ENCODE measurements at places on chromosomes 11 and 22.

DNA sequence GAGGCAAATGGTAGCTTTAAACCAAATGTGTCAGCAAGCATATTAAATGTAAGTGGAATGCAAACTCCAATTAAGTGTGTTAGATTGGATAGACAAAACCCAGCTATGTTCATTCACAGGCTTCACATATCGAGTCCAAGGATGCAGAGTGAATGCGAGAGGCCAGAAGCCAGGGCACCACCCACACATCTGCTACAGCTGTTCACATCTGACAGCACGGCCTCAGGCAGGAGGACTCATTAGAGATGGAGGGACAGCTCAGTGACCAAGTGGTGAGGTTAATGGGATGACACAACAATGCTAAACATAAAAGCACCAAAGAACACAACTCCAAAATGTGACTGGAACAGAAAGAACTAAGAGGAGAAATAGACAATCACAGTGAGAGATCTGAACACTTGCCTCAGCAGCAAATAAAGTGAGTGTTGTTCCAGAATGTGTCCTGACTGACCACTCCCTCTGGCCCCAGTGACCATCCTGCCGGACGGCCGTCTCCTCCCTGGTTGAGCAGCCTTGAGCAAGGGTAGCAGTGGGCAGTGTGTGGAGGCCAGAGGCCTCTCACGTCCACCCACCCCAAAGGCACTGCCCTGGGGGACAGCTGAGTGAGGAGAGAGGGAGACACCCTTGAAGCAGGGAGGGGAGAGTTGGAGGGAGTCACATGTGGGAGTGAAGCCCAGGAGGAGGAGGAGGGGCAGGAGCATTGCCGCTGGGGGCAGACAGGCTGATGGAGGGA, 23.8 kb downstream of the ALG12 start:
- no peak for DNase-seq

- DNase-seq, result no peak
Observed at GRCh38 chr11:124886476-124886875, 11.2 kb downstream of the ROBO4 start.

DNA sequence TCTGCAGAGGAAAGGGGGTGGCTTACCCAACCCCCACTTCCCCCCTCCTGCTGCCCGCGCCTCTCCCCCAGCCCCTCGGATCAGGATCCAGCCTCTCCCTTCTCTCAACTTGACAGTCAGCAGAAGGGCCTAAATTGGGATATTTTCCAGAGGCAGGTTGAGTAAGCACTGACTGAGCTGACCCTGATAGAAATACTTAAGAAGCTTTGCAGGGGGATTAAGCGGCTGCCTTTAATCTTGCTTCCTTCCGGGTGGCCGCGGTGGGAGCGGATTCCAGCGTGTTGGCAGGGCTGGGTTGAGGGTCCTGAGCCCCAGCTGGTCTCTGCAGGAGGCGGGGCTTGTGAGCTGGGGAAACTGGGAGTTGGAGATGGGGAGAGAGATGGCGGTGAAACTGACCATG, 445.2 kb downstream of the NTM start:
- no peak for DNase-seq

DNA sequence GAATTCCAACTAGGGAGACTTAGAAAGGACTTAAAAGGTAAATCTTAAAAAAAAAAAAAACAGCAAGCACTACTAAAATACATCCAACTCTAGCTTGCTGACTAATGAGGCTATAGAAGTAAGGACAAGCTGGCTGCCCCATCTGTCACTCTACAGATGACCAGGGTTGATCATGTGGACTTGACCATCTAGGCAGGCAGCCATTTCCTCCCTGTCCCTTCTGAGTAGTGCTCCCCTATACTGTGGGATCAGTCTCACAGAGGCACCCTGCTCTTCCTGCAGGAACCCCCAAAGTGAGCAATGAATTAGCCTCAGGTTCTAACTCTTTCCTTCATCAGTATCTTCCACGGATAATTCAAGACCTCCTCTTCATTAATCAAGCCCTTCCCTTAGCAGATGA, 12.3 kb downstream of the SLC1A2 start:
- DNase-seq, result no peak

GRCh38 chr11:75112200-75112599, 15.5 kb upstream of the OR2AT4 start:
- no peak for DNase-seq

GRCh38 chr22:45964372-45964771, 12.6 kb downstream of the WNT7B start:
- no peak for DNase-seq

DNA sequence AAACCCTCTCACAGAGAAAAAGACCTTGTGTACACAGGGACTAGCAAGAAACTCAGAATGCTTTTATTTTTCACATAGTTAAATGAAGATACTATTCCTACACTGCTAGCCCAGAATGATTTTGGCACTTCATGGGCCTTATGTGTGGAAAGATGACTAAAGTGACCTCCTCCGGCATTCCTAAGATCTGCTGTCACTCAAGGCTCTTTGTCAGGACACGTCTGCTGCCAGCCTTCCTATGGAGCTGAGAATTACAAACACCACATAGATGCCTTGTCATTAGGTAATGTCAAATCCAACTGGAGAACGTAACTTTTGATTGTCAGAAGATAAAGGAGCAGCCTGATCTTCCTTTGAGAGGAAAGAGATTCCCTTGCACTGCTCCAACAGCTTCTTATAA, 249.1 kb downstream of the FAT3 start:
- DNase-seq, result no peak

DNA sequence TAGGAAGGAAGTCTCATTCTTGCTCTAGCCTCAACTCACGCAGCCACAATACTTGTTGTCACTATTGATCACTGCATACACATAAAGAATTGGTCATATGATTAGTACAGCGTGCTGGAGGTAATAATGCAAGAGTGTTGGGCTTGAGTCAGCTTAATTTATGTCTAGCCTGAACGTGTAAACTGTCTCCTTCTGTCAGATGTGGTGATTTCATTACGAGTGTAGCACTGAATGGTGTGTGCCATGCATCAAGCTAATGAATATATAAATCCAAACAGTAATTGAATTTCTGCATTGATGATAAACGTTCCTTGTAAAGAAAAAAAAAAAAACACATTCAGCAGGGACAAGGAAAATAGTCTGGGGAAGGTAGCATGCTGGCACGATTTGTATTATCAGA, 396.2 kb upstream of the RAG2 start:
- no peak for DNase-seq

DNA sequence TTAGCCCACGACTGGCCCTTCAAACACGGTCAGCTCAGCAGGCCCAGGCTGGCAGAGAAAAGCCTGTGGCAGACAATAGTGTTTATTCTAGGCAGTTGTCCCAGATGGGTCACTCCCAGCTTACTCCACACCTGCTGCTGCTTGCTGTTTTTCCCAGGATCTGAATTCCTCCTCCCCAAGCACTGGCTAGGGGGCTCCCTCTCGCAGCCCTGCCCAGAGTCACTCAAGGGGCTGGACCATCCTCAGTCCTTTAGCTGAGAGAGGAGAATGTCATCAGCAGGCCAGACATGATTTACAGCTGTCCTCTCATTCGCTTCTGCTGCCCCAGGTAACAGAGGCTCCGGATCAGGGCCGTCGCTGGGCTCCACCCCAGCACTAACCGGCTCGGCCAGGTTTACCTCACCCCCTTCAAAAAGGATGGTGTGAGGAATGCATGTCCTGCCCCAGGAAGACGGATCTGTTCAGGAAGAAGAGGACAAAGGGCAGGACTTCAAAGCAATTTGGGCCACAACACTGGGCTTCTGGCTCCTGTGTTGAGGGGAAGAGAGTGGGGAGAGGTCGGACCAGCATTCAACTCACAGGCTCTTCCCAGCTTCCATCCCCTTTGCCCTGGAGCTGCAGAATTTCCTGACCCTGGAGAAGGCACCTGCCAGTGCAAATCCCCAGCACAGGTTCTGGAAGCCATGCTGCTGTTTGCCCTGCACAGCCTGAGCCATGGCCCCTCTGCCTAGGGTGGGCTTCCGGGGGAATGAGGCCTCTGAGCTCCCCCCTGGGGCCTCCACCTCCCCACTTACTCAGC, 59.7 kb upstream of the BARX2 start:
- DNase-seq, result no peak

- DNase-seq, result no peak
Observed at GRCh38 chr22:50608996-50609395, 8.4 kb downstream of the MAPK8IP2 start.

DNA sequence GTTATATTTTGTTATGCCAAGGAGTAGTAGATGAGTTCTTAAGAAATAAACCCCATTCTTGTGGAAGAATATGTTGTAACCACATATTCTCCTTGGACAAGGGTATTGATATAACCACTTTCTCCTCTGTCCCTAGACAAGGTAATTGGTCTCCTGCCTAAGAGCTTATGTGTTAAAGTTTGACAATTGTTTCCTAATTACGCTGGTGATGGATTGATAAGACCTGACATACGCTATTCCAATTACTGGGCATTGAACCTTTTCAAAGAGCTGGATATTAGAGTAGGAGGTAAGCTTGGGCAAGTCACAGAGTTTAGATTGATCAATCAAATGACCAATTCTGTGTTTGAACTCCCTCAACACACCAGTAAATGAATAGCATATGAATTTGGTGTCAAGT, 88.9 kb downstream of the RAB38 start:
- no peak for DNase-seq

- DNase-seq, result no peak
Observed at GRCh38 chr22:28112548-28113043, 193.5 kb upstream of the PITPNB start.

DNA sequence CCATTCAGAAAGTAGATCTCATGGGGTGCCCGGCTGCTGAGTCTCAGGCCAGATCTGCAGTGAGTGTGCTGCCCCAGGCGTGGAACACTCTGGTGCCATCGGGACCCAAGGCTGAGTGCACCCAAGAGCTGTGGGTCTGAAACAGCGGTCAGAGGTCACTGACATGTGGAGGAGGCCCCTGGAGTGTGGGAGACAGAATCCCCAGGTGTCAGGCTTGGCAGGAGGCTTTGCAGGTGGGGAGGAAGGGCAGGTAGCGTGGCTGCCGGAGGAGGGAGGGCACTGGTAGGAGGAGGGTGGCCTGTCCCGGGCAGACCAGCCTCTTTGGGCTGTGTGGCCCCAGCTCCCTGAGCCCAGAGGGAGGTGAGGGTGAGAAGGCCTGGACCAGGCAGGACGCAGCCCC, 31.7 kb upstream of the KRTAP5-6 start:
- no peak for DNase-seq

DNA sequence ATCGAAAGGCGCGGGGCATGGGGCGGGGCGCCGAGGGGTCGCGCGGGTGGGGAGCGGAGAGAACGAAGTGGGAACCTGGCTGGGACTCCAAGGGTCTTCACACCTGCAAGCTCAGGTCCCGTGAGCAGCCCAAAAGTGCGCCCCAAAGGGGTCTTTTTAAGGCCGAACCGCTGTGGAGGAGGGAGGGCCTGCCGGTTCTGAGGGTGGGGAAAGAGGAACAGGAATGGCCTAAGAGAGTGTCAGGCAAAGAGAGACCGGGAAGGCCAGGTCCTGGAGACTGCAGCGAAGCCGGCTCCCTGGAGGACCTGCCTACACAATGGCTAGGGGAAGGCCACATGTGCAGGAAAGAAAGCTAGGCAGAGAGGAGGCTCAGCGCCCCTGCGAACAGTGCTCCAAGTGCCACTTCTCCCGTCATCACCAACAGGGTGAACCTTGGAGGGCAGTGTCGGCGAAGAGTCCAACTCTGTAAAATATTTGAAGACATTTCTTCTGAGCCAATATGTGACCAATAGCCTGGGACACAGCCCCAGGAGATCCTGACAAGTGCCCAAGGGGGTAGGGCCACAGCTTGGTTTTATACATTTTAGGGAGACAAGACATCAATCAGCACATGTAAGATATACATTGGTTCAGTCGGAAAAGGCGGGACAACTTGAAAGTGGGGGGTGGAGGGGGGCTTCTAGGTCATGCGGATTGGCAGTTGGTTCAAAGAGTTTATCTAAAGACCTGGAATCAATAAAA, 710 bp upstream of the DGCR2 start:
- DNase-seq, result no peak

- DNase-seq, result no peak
Observed at GRCh38 chr11:64853709-64854108, 9.3 kb upstream of the CDC42BPG start.

- no peak for DNase-seq
Observed at GRCh38 chr22:23888615-23889401, 5.4 kb upstream of the MIF start.

GRCh38 chr11:92738276-92738675, 231.2 kb upstream of the MTNR1B start:
- DNase-seq, result no peak

DNA sequence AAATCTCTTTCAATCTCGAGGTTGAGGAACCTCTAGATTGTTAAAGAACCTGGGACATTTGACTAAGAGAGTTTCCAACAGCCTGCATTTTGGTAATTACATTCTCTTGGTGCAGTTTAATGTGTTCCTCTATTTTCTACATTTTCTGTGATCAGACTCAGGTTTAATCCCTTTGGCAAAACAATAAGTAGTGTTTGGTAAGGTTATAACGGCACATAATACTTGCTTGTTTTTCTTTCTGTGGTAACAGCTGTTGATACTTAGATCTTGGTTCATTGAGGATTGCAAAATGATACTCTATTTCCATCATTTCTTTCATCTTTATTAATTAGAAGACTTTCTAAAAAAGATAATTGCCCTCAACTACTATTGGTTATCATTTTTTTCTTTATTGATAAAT, 271.3 kb downstream of the SBF2 start:
- DNase-seq, result no peak

DNA sequence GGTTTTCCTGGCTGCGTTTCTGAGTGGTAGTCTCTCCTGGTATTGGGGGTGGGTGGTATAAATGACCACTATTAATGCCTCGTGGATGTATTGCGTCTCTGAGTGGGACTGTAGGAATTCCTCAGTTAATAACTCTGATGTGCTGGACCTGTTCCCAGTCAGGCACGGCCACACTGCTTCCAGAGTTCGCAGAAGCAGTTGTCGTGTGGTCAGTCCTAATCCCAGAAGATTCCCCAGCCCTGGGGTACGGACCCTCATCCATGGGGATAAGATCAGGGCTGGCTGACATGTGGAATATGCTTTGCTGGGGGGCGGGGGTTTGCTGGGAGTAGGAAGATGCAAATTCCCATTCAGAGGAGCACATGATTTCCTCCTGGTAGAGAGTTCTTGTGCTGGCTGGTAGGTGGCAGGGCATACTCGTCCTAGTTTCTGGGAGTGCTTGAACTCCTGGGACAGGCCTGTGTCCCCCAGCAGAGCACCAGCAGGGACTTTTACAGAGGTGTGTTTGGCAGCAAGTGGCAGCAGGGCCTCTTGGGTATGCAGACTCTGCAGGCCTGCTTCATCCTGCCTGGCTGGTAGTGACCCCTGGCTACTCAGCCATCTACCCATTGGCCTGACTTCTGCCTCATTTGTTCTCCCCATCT, 157.4 kb downstream of the NAV2 start:
- no peak for DNase-seq

DNA sequence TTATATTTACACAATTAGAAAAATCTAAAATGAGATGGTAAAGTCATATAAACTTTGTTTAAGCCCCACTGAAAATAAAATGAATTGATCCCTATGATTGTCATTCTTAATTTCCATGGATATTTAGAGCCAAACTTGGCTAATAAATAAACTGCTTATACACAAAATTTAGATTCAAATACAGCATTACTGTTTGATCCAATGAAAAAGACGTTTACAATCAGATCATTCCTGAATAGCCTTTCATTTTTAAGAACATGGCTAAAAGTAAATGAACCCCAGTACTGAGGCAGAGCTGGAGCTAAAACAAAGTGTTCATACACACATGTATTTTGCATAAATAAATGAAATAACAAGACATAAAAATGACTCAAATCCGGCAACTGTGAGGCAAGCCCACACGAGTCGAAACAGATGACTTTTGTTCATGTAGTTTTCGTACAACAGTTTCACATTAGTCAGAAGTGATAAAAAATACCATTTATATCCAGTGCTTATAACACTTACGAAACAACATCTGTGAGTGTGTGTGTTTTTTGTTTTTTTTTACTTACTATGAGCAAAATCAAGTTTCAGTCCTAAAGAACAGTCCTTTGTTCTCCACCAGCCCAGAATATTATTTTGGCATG, 386.5 kb downstream of the SOX6 start:
- no peak for DNase-seq

Data from NCI-H1436 (cell line).